ENCODE measurements at places on chromosomes 4 and X. TPM values are rescaled to one million over a fixed set of nuclear protein-coding genes. Genes with fewer than 3 reads are reported as not detected.

The MSX1 gene
- total RNA-seq, result 0.71 TPM

The CWH43 gene
- total RNA-seq, result not detected

DNA sequence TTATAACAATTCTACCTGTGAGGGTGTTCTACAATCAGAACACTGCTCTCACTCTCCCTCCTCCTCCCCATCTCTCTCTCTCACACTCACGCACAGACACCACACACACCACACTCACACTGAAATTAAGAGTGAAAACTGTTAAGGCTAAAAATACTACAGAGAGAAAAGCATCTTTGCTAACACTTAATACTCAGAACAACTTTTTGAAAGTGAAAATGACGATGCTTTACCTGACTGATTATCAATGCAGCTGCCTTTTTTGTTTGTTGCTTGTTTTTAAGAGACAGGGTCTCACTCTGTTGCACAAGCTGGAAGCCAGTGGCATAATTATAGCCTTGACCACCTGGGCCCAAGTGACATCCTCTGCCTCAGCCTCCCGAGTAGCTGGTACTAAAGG lies 222.4 kb downstream of the APBB2 start:
- no peak for DNase-seq

DNA sequence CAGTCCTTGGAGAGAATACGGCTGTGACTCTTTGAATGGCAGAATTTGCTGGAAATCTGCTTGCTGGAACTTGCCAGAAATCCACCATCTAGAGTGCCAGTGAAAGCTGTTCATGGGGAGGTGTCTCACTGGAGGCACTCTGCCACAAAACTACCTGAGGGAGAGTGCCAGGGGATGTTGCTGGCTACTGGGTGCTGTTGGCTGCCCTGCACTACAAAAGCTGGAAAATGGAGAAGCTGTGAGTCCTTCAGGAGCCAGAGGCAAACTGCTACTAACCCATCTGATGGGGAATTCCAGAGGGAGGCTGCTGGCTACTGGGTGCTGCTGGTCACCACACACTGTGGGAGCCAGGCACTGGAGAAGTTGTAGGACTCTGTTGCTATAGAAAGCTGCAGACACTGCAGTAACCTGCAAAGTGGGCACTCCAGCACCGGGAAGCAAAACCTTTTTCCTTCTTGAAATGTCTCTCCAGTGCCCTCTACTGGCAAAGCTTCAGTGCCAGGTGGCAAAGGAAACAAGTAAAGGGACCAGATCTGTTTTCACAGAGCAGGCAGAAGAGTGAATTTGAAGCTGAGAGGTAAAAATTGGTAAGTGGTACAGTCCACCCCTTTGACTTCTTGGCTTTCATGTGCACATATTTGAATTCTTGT lies 47.8 kb upstream of the HSD17B10 start:
- peak; percentile 66 for DNase-seq

- DNase-seq, result no peak
Observed at GRCh38 chr4:69799337-69799736, 38.9 kb upstream of the SULT1B1 start.

DNA sequence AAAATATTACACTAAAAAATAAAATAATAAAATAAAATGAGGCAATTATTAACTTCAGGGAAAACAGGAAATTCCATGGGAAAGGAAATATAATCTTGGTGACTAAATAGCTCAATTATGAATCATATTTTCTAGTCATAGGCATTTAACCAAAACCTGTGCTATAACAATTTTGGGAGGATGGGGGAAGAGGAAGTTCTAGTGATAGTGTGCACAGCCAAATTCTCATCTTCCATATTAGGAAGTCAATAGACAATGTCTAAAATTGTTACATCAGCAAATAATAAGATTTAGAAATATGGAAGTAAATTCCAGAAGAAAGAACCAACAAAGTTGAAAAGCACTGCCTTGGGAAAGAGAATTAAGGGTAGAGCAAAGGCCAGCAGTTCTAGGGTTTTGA lies 2.8 kb downstream of the AWAT2 start:
- no peak for DNase-seq

Measured in sigmoid colon (tissue), 7 donors.